ENCODE measurements at places on chromosomes 2 and 18. TPM values are rescaled to one million over a fixed set of nuclear protein-coding genes. Genes with fewer than 3 reads are reported as not detected.

ADRA2B gene
- 34.0 TPM for total RNA-seq

FKBP1B gene
- 5.9 TPM for total RNA-seq

RASGRP3 gene
- 12.8 TPM for total RNA-seq

GAREM1 gene
- total RNA-seq, result 24.0 TPM

PROKR1 gene
- not detected for total RNA-seq

VSNL1 gene
- not detected for total RNA-seq

IL1R1 gene
- 135 TPM for total RNA-seq

DSG4 gene
- total RNA-seq, result not detected

RSAD2 gene
- 8.9 TPM for total RNA-seq

NCKAP1 gene
- 192 TPM for total RNA-seq

All from aorta (tissue), 5 donors.